Naive thymus-derived CD4-positive, alpha-beta T cell (primary cell): ENCODE measurements at places on chromosomes 5 and 9.

- DNase-seq = no peak
Measured at GRCh38 chr5:154049636-154050035, 10.9 kb downstream of the MFAP3 start.

DNA sequence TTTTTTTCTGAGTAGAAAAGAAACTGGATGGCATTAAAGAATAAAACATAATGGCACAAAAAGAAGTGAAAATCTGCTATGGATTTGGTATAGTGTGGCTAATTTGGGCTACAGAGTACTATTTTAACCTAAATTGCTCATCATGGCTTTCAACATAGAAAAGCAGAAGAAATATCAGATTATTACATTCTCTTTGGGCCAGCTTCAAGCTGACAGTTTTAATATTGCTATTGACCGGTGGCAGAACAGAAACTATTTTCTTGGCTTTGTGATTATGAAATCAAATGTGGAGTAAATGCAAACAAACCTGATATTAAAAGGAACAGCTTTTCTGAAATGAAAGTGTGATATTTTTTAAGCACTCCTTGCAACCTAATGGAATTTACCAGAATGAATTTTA lies 301.5 kb downstream of the EPB41L4A start:
- no peak for DNase-seq

DNA sequence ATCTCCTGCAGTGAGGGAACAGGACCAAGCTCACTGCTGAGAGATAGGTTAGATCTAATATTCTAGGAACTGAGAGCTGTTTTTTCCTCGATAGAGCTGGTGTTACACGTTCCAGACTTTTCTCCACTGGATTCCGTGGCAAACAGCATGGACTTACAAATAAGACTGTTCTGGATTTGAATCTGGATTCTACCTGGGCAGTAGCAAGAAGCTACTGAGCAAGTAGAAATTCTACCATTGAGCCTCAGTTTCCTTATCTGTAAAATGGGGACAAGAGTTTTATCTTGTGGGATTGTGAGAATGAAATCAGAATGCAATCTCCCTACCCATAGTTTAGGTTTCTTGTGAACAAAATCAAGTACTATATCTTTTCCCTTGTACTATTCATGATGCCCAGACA lies 238.7 kb upstream of the TRIM32 start:
- no peak for DNase-seq

DNA sequence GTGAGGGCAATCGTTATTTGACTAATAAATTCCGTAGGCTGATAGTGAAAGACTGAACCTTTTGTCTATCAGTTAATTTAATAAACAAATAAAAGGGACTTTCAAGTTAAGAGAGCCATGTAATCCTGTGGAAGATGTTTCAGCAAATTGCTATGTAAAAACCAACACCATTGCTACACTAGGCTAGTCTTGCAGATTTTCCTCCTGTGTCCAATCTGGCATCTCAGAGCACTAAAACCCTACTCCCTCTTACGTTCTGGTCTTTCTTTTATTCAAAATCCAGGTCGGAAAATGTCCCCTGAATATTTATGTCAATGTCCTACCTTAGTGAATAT lies 478.8 kb upstream of the TNC start:
- DNase-seq = no peak

DNA sequence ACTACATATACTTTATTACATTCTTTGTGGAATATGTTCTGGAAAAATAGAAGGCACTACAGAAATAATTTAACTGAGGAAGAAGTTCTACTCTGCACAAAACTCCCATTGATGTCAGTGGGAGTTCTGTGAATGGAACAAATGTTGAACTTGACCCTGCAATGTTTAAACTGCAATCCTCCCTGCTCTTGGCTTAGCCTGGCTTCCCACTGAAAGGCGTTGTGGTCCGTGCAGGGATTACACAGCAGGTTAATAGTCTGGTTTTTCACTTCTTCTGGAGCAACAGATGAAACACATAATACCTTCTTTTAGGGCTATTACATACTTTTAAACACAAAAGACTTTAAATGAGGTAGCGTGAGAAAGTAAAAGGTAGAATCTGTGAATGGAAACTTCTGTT lies 12.9 kb upstream of the ERBIN start:
- no peak for DNase-seq

GRCh38 chr5:112776301-112776856 lies 38.7 kb downstream of the APC start:
- DNase-seq = no peak

DNA sequence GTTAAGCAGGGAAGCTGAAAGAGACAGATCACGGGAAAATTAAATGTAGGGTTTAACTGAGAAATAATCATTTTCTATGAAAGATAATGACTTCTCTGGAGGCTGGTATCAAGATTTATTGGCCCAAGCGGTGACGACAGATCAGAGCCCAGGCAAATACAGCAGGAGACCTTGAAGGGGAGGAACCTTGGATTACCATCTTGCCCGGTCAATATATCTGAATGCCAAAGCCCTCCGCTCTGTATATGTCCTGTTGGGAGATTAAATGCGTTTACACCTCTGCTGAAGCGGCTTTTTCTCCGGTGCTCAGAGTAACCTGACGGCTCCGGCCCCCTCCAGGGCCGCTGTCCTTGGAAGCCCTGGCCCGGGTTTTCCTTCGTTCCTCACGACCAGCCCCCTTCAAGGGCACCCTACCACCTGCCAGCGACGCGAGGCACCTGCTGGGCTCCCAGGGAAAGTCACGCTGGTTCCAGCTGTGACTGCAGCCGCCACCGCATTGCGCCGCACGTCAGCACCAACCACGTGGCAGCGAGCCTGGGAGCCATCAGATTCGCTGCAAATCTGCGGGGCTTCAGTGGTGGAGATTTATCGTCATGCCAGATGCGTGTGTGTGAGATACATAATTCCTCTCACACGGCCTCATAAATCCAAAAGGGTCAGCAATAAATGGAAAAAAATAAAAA lies 4.4 kb upstream of the QSOX2 start:
- DNase-seq = no peak

DNA sequence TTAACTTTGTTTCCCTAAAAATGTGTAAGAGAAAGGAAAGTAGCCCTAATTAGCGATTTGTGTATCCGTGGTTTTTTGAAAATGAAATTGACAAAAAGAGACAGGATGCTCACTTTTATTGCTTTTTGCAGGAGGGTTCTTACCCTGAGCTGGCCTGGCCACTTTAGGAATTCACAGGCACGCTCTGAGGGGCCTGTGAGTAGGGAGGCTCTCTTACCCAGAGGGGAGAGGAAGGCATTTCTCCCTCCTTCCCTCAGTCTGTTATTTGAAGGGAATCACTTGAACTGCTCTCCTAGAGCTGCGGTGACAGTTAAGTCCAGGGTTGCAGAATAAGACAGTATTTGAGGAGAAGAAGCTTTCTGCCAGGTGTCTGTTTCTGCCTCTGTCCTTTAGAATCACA lies 16.7 kb downstream of the PIK3R1 start:
- no peak for DNase-seq

DNA sequence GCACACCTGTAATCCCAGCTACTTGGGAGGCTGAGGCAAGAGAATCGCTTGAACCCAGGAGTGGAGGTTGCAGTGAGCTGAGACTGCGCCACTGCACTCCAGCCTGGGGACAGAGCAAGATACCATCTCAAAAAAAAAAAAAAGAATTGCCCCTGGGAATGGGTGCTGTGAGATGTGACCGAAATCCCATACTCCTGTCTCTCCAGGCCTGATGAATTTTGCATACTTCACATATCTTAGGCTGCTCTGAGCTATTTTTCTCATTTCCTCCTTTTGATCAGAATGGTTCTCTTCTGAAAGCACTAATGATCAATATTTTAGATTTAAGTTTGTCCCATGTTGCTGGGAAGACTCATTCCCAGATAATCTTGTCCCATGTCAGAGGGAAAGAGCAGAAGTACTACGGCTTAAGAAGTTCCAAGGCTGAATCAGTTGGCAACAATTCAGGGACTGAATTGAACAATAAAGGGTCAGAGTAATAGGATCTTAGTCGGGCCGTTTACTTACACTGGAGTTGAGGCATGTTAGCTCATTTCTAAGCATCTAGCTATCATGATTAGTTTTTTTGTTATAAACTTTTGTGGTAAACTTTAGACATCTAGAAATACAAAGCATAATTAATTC lies 44.2 kb upstream of the TENT2 start:
- no peak for DNase-seq

- no peak for DNase-seq
Measured at GRCh38 chr9:124869466-124869985, 7.6 kb downstream of the ARPC5L start.

DNA sequence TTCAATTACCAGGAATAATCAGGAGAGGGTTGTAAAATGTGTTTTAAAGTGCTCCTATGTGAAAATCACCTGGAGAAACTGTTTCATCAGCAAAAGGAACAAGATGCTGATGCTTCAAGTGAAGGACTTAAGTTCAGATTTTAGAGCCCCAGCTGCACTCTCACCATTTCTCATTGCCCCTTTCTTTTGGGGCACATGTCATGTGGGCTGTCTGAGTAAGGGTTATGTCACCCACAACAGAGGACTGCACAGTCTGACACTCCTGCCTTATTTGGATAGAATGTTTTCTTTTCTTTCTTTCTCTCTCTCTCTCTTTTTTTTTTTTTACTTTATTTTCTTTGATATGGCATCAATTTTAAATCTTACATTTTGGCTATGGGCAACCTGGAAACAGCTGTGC lies 204.1 kb upstream of the EFNA5 start:
- no peak for DNase-seq

DNA sequence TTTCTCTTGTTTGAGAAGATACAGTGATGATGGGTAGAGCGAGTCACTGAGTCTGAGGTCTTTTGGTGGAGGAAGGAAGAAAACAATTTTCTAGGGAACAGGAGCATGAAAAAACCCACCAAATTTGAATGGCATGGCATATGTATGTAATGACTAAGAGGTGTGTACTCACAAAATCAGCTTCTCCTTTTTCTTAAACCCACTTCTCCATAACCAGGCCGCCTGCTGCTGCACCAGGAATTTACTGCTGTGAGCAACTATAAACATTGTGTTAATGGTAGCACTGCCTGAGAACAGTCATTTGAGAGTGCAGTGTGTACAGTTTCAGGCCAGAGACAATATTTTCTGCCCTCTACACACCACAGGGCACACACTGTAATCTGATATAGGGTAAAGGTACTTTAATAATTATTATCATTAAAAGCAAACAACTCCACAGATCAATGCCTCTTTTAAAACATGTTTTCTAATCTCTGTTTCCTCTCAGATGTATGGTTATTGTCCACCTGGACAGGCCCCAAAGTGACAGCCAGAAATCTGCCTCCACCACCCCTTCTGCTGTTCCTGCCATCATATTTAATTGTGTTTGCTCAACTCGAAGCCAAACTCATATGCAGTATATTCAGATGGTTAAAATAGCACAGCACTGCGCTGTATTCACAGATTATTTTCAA lies 241.6 kb downstream of the KIAA0825 start:
- no peak for DNase-seq

DNA sequence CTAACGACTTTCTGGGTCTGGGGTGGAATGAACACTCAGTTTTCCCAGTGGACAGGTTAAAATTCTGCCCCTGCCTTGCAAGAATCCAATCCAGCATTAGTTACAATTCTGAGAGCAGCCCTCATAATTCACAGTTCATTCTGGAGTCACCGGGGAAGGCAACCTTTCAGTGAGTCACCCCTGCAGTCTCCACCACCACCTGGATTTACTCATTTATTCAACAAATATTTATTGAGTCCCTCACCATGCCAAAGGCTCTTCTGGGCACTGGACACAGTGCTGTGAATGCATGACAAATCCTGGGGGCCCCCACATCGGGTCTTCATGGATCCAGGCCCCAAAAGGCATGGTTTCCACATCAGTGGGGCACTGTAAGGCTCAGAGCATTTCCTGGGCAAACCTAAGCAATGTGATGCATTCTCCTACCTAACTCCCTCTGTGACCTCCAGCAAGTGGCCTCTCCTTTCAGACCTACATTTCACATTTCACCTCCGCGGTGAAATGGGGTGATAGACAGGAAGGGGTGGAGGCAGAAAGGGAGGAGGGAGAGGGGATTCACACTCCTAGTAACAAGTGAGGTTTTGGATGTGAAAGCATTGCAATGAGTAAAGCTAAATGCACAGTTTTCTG lies 6.4 kb upstream of the MSX2 start:
- DNase-seq = no peak

DNA sequence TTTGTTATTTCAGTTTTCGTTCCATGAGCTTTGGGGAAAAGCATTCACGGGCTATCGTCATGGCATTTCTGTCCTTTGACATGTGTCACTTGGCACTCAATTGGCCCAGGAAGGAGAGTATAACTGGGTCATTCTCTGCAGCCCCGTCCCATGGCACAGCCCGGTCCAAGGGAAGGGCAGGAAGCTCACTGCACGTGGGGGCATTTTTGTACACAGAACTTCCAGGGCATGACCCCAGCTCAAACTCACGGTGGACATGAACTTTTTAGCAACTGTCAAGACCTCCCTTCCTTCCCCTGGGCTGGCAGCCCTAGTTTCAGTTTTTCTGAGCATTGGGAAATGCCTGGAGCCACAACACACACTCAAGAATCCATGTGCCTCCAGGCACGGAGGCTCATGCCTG lies 161.6 kb upstream of the PANK3 start:
- no peak for DNase-seq

DNA sequence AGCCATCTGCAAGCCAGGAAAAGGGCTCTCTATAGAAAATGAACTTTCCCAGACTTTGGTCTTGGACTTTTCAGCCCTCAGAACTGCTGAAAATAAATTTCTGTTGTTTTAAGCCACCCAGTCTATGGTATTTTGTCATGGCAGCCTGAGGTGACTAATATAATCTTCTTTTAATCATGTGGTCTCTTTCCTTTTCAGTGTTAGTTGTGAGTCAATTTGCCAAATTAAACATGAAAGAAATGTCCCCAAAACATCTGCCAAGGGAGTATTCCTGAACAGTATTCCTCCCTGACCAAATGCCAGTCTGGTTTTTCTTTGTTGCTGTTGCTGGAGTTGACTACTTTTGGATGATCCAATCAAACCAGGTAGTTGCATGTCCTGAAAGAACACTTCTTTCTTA lies 4.7 kb upstream of the YTHDC2 start:
- no peak for DNase-seq

- no peak for DNase-seq
Measured at GRCh38 chr9:97602430-97602829, 30.7 kb downstream of the TSTD2 start.

- no peak for DNase-seq
Measured at GRCh38 chr5:17346811-17347210, 129.4 kb downstream of the BASP1 start.
